ENCODE measurements at places on chromosomes 1 and 21. TPM values are rescaled to one million over a fixed set of nuclear protein-coding genes. Genes with fewer than 3 reads are reported as not detected.

Gene LRRC7
- not detected for total RNA-seq

Gene LCE1A
- not detected for total RNA-seq

Gene FCGR1A
- total RNA-seq = 1.3 TPM

Gene ATF6
- 25.5 TPM for total RNA-seq

Gene CCDC185
- not detected for total RNA-seq

Gene C8B
- not detected for total RNA-seq

Gene MUL1
- total RNA-seq = 30.6 TPM

Gene C1orf116
- total RNA-seq = not detected

Gene C1orf226
- total RNA-seq = not detected

DNA sequence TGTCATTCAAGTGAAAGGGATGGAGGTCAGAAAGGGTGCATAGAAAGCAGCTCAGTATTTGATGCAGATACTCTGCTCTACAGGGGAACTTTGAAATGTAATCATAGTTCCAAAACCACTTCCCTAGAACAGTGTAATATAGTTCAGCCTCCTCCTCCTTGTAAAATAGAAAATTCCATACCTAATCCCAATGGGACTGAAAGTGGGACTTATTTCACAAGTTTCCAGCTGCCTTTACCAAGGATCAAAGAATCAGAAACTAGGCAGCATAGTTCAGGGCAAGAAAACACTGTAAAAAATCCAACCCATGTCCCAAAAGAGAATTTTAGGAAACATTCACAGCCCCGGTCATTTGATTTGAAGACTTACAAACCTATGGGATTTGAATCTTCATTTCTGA, 8.1 kb upstream of the TMCO2 start:
- H3K27ac ChIP-seq = no peak overlapping the region
- H3K36me3 ChIP-seq = peaks cover 25% of the 10 kb centered on the region
- H3K4me1 ChIP-seq = peaks cover 19% of the 10 kb centered on the region
- no peak for DNase-seq

GRCh38 chr1:10629091-10629815, 154.5 kb downstream of the PEX14 start:
- H3K4me1 ChIP-seq = no peaks in the 10 kb centered on the region
- no peak overlapping the region for H3K27ac ChIP-seq
- no peaks in the 10 kb centered on the region for H3K27me3 ChIP-seq
- H3K4me3 ChIP-seq = no peak overlapping the region
- no peak for DNase-seq
- no peaks in the 10 kb centered on the region for H3K36me3 ChIP-seq

- no peaks in the 10 kb centered on the region for H3K36me3 ChIP-seq
- peaks cover 14% of the 10 kb centered on the region for H3K27me3 ChIP-seq
- DNase-seq = no peak
- H3K4me1 ChIP-seq = no peaks in the 10 kb centered on the region
These were observed 37.4 kb upstream of the HSD17B7 start for GRCh38 chr1:162753001-162753658.

GRCh38 chr1:32767156-32767555, 50.0 kb downstream of the YARS1 start:
- H3K36me3 ChIP-seq = no peaks in the 10 kb centered on the region
- H3K27me3 ChIP-seq = no peaks in the 10 kb centered on the region
- H3K4me1 ChIP-seq = no peaks in the 10 kb centered on the region

DNA sequence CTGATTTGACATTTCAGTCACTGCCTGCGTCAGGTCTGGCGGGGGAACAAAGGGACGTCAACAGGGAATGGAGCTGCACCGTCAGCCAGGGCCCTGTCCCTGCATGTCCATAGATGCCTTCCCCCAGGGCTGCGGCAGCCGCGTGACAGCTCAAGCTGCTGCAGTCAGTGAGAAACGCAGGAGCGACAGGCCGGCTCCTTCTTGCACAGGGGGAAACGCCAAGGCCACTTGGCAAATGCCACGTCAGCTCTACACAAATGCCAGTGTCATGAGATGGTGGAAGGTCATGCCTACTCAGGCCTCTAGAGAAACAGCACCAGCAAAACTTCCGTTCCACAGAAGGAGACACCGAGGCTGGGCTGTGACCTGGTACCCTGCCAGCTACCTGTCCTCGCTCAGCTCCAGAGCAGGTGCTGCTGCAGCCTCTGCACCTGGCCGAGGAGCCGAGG, 37.7 kb downstream of the SYF2 start:
- no peak for DNase-seq
- H3K27me3 ChIP-seq = peaks cover 3% of the 10 kb centered on the region
- H3K36me3 ChIP-seq = no peaks in the 10 kb centered on the region
- H3K4me3 ChIP-seq = no peak overlapping the region
- peak overlapping the region; percentile 2 for H3K27ac ChIP-seq
- peaks cover 20% of the 10 kb centered on the region for H3K4me1 ChIP-seq

GRCh38 chr21:17295997-17296396, 216.8 kb upstream of the CXADR start:
- no peak overlapping the region for H3K4me3 ChIP-seq
- no peak overlapping the region for H3K27ac ChIP-seq
- no peaks in the 10 kb centered on the region for H3K4me1 ChIP-seq
- DNase-seq = no peak

GRCh38 chr1:203556047-203556851, 62.3 kb downstream of the OPTC start:
- H3K4me3 ChIP-seq = no peak overlapping the region

GRCh38 chr1:75722966-75723365, 1.5 kb upstream of the ACADM start:
- no peaks in the 10 kb centered on the region for H3K36me3 ChIP-seq
- H3K4me1 ChIP-seq = peaks cover 24% of the 10 kb centered on the region
- H3K4me3 ChIP-seq = peak overlapping the region; percentile 97
- H3K27me3 ChIP-seq = no peaks in the 10 kb centered on the region
- H3K27ac ChIP-seq = peak overlapping the region; percentile 91

DNA sequence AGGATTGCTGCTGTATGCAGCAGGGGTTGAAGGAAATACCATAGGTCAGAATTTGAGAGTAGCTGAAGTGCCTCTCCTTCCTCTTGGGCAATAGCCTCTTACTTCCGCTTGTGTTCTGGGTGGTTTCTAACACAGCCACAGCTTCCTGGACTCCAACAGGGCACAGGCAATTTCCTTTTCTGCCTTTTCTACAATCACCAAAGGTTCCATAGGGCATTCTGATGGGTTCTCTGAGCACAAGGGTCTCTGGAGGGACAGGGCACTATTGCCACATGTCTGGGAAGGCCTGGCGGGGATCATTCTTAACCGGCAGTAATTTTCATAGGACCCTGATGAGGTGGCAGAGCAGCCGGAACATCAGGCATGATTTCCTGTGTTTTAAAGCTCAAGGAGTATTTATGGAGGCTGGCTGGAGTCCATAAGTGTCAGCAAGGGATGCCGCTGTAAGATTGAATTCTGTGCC, 5.5 kb upstream of the AGTRAP start:
- peak overlapping the region; percentile 94 for H3K27ac ChIP-seq
- no peaks in the 10 kb centered on the region for H3K27me3 ChIP-seq
- DNase-seq = peak; percentile 84

DNA sequence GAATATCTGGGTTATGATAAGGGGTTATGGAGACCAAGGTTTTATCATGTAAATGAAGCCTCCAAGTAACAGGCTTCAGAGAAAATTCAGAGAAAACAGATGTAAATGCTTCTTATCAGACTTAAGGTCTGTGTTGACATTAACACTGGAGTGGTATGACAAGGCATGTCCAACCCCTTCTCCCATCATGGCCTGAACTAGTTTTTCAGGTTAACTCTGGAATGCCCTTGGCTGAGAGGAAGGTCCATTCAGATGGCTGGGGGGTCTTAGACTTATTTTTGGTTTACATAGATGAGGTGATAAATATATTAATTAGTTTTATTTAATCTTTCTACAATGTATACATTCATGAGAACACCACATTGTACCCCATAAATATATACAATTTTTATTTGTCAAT, 399.6 kb downstream of the TBX15 start:
- H3K4me3 ChIP-seq = no peak overlapping the region
- no peaks in the 10 kb centered on the region for H3K4me1 ChIP-seq
- H3K27me3 ChIP-seq = no peaks in the 10 kb centered on the region
- no peaks in the 10 kb centered on the region for H3K36me3 ChIP-seq
- DNase-seq = no peak

DNA sequence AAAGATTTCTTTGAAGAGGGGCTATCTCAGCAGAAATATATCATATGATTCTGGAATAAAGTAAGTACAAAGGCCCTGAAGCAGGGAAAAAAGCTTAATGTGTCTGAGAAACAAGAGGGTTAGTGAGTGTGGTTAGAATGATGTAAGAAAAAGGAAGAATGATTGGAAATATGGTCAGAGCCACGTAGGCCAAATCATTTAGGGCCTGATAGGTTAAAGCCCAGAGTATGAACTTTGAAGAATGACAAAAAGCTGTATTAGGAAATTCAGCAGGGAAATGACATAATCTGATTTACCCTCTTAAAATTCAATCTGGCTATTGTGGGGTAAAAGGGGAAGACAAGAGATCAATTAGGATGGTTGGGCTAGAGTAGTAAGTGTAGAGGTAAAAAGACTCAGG, 69.0 kb upstream of the MUTYH start:
- H3K27me3 ChIP-seq = no peaks in the 10 kb centered on the region
- H3K36me3 ChIP-seq = no peaks in the 10 kb centered on the region
- DNase-seq = no peak
- peak overlapping the region; percentile 5 for H3K27ac ChIP-seq

GRCh38 chr1:109488201-109488600, 4.5 kb downstream of the ATXN7L2 start:
- H3K27ac ChIP-seq = no peak overlapping the region
- H3K27me3 ChIP-seq = no peaks in the 10 kb centered on the region
- no peaks in the 10 kb centered on the region for H3K36me3 ChIP-seq
- H3K4me3 ChIP-seq = no peak overlapping the region
- H3K4me1 ChIP-seq = peaks cover 23% of the 10 kb centered on the region

GRCh38 chr21:26195708-26196107, 25.1 kb upstream of the APP start:
- no peak overlapping the region for H3K27ac ChIP-seq
- H3K4me1 ChIP-seq = no peaks in the 10 kb centered on the region
- no peak overlapping the region for H3K4me3 ChIP-seq
- no peak for DNase-seq
- no peaks in the 10 kb centered on the region for H3K27me3 ChIP-seq
- H3K36me3 ChIP-seq = no peaks in the 10 kb centered on the region

GRCh38 chr1:63731117-63732043, 42.4 kb upstream of the ROR1 start:
- H3K4me3 ChIP-seq = no peak overlapping the region
- no peak overlapping the region for H3K27ac ChIP-seq
- no peaks in the 10 kb centered on the region for H3K4me1 ChIP-seq
- no peaks in the 10 kb centered on the region for H3K36me3 ChIP-seq

- DNase-seq = no peak
- no peak overlapping the region for H3K4me3 ChIP-seq
- H3K27ac ChIP-seq = no peak overlapping the region
- H3K27me3 ChIP-seq = peaks cover 4% of the 10 kb centered on the region
- H3K4me1 ChIP-seq = no peaks in the 10 kb centered on the region
These were observed 112.4 kb upstream of the VANGL1 start for GRCh38 chr1:115529216-115529897.

- peaks cover 41% of the 10 kb centered on the region for H3K4me1 ChIP-seq
- H3K4me3 ChIP-seq = peak overlapping the region; percentile 85
- peaks cover 8% of the 10 kb centered on the region for H3K27me3 ChIP-seq
- DNase-seq = no peak
- peaks cover 19% of the 10 kb centered on the region for H3K36me3 ChIP-seq
- H3K27ac ChIP-seq = peak overlapping the region; percentile 68
These were observed 1.4 kb downstream of the BCL10 start for GRCh38 chr1:85274969-85275453.

DNA sequence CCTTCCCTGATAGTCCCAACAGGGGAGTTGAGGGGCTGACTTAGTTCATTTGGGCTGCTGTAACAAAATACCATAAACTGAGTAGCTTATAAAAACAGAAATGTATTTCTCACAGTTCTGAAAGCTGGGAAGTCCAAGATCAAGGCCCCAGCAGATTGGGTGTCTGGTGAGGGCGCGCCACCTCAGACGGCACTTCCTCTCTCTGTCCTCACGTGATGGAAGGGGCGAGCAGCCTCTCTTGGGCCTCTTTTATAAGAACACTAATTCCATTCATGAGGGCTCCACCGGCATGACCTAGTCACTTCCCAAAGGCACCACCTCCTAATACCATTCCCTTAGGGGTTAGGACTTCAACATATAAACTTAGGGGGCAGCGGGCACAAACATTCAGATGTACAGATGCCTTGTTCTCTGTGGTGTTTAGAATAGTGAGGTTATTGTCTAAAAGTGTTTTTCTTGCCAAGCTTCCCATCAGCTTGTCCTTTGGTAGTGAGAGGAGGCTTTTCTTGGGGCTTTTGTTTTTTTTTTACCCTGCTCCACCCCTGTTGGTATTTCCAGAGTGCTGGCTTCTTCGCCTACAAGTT, 20.3 kb downstream of the NIPAL3 start:
- H3K27me3 ChIP-seq = no peaks in the 10 kb centered on the region
- DNase-seq = no peak
- no peak overlapping the region for H3K4me3 ChIP-seq
- no peaks in the 10 kb centered on the region for H3K4me1 ChIP-seq

GRCh38 chr1:47763591-47764171, 233.5 kb downstream of the TRABD2B start:
- DNase-seq = no peak
- no peaks in the 10 kb centered on the region for H3K4me1 ChIP-seq
- H3K4me3 ChIP-seq = no peak overlapping the region
- peaks cover 17% of the 10 kb centered on the region for H3K27me3 ChIP-seq

- H3K27ac ChIP-seq = no peak within 1 kb of the TSS
- H3K27me3 ChIP-seq = peaks cover 57% of the 10 kb centered on the region
- DNase-seq = no peak
These were observed at the start of gene CHRM3 for GRCh38 chr1:239386453-239387303. TSS of gene CHRM3 (plus strand) at chr1:239386568. CDS start at chr1:239907452, 520,884 bp downstream.

DNA sequence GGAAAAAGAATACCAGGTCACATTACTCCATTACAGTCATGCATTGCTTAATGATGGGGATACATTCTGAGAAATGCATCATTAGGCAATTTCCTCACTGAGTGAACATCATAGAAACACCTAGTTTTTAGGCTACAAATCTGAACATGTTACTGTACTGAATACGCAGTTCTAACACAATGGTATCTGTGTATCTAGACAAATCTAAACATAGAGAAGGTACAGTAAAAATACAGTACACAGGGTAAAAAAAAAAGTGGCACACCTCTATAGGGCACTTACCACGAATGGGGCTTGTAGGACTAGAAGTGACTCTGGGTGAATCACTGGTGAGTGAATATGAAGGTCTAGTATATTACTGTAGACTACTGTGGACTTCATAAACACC, 115.7 kb downstream of the AKT3 start:
- H3K27me3 ChIP-seq = no peaks in the 10 kb centered on the region
- H3K4me3 ChIP-seq = peak overlapping the region; percentile 69
- no peak for DNase-seq
- H3K36me3 ChIP-seq = peaks cover 6% of the 10 kb centered on the region
- peaks cover 52% of the 10 kb centered on the region for H3K4me1 ChIP-seq

DNA sequence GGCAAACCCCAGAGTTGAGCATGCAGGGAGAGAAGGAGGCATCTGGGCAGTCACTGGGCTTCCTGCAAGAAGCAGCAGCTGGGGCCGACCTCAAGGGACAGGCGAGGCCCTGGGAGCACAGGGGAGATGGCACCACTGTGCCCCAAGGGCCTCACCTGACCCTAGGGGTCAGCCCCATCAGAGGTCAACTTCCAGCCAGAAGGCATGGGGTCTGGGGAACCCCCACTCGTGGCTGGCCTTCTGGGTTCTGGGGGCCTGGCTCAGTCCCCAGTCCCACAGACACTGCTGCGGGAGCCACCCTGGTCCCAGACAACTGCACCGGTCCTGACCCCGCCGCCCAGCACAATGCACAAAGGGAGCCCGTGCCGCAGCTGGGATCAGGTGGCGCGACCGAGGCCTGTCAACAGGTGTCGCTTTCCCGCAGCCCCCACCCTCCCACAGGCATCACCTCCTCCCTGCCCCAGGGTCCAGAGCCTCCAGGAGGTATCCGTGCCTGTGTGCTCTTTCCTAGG, 6.2 kb downstream of the WNT9A start:
- peaks cover 21% of the 10 kb centered on the region for H3K27me3 ChIP-seq
- no peaks in the 10 kb centered on the region for H3K36me3 ChIP-seq
- H3K4me3 ChIP-seq = no peak overlapping the region
